ENCODE measurements at places on chromosomes 12 and 14.

DNA sequence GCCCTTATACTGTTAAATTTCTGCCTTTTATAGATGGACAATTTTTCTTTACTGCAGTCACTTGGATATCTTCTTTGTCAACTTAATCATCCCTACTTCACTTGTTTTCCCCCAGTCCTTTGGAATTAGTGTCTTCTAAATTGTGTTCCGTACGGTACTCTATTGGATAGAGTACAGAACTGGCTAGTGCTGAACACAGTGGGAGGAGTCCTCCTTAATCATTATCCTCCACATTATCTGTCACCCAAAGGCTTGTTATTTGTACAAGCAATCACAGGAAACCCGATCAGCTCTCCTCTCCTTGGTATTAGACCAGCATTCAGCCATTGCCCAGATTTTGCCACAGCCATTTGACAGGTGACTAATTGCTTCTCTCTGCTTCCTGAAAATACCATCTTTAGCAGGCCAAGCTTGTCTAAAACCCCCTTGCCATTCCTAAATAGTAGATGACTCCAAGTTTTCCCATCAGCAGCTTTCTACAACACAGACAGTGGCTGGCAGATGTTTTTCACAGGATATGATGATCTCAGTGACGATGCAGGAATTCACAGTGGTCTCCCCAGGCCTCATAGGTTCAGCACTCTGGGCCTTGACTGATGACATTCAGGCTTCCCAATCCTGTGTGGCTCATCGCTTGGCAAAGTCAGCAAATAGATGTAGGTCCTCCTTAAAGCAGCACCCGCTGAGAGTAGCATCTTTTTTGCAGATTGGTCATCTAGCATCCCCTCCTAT, 216.0 kb upstream of the RGS6 start:
- DNase-seq = no peak

- no peak for DNase-seq
Observed at GRCh38 chr14:49508124-49508523, 78.1 kb downstream of the RPS29 start.

GRCh38 chr14:92207012-92207927, 85.5 kb downstream of the CPSF2 start:
- no peak for DNase-seq

DNA sequence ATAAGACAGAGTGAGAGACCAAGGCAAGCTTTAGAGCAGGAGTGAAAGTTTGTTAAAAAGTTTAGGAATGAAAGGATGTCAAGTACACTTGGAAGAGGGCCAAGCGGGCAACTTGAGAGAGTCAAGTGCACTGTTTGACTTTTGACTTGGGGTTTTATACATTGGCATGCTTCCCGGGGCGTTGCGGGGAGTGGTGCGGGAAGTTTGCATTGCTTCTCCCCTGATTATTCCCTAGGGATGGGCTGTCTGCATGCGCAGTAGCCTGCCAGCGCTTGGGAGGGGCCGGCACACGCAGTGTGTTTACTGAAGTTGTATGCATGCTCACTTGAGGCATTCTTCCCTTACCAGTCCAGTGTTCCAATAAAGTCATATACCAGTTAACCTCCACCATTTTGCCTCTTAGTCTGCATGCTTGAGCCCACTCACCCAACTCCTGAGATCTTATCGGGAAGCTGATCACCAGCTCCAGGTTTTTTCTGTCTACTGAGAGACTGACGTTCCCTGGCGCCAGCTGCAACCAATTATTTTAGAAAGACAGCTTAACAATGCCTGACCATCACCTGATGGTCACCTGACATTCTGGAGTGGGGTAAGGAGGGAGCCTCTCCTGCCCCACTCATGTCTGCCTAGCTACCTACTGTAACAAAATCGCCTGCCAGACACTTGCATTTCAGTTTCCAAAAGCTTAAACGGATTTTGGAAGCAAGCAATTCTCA, 53.2 kb downstream of the DACT1 start:
- DNase-seq = no peak

GRCh38 chr14:85175556-85175955, 354.4 kb upstream of the FLRT2 start:
- DNase-seq = no peak

DNA sequence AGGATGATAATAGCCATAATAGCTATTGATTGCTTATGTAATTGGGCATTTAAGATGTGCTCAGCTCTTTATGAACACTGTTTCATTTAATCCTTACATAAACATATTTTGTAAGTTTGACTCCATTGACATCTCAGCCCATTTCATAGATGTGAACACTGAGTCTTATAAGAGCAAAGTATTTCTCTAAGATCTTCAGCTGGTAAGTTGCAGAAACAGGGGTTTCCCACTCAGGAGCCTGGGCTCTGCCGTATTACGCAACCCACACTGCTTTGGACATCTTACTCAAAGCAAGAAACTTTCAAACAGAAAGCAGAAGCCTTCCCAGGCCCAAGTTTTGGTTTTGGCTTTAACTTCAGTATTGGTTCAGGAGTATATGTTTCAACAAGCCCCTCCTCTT, 705.1 kb downstream of the MED13L start:
- no peak for DNase-seq

DNA sequence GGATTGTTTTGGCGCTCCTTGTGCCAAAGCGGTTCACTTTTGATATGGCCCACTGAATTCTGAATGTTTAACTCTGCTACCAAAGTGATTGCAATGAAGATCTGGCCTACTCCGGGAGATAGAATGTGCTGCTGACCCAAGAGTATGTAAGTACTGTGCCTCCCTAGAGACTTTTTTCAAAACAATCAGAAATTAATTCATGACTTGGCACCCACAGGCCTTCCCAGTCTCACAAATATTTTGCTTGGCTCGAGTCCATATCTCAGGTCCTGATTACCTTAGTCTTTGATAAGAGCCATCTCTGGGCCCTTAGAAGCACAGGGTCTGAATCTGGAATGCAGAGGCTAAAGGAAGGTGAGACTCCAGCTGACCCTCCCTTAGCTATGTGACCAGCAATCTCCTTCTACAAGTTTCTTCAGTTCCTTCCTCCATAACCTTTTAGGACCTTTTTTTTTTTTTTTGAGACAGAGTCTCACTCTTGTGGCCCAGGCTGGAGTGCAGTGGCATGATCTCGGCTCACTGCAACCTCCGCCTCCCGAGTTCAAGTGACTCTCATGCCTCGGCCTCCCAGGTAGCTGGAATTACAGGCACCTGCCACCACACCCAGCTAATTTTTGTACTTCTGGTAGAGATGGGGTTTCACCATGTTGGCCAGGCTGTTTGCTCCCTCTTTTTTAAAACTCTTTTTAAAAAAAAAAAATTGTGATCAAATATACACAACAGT, 49.5 kb upstream of the METAP2 start:
- no peak for DNase-seq

DNA sequence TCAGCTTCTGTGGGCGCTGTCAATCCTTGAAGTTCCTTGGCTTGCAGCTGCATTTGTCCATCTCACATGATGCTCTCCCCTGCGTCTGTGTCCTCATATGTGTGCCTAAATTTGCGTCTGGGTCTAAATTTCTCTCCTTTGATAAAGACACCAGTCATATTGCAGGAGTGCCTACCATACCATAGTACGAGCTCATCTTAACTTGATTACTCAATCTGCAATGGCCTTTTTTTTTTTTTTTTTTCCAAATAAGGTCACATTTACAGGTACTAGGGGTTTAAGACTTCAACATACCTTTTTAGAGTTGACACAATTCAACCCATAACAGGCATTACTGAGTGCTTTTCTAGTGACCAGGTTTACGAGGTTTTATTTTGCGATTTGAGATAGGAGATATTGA, 233.3 kb upstream of the TBX3 start:
- no peak for DNase-seq

DNA sequence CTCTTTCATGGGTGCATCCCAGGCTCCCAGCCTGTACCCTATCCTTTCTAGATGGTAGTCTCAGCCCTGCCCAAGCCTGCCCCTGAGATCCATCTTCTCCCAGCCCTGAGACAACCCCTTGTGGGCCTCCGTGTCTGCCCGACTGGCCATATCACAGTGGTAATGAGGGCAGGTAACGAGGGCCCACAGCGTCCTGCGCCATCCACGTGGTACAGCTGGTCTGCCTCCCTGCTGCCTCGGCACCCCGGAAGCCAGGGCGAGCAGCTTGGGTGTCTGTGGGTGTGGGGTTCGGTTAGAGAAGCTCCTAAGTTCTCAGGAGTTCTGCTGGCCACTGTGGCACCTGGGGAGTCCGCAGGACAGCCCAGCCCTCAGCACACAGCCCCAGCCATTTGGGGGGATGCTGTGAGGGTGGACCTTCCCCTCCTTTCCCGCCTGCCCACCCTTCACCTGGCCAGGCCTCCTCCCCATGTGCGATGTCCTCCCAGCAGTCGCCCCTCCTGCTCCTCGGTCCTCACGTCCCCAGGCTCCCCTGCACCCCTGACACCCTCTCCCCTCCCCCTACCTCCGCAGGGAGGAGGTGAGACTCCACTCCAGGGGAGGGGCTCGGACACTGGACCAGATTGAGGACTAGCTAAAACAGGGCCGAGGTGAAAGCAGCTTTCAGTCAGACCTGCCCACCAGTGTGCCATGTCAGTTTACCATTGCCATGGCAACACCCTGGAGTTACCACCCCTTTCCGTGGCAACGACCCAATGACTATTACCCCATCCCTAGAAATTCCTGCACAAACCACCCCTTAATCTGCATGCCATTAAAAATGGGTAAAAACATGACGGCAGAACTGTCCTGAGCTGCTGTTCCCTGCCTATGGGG, 69.0 kb downstream of the KIF26A start:
- no peak for DNase-seq

DNA sequence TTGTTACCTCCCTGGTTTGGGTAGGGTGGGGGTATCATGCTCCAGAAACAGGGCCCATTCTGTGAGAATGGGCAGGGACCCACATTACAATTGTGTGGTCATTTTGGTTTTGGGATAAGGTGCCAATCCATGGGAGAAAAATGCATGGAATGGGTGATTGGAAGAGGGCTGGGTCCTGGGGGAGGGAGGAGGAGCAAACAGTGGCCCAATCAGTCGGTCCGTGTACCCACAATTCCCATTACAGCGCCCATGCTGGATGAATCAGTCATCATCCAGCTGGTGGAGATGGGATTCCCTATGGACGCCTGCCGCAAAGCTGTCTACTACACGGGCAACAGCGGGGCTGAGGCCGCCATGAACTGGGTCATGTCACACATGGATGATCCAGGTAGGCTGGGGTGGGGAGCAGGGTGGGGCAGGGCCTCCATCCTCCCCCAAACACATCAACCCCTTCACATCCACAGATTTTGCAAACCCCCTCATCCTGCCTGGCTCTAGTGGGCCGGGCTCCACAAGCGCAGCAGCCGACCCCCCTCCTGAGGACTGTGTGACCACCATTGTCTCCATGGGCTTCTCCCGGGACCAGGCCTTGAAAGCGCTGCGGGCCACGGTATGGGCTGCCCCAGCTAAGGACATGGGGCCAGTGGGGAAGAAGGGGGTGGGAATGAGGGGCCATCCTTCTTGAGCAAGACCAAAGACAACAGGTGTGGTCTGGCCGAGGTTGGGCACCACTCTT, 3.6 kb upstream of the TPI1 start:
- DNase-seq = no peak

DNA sequence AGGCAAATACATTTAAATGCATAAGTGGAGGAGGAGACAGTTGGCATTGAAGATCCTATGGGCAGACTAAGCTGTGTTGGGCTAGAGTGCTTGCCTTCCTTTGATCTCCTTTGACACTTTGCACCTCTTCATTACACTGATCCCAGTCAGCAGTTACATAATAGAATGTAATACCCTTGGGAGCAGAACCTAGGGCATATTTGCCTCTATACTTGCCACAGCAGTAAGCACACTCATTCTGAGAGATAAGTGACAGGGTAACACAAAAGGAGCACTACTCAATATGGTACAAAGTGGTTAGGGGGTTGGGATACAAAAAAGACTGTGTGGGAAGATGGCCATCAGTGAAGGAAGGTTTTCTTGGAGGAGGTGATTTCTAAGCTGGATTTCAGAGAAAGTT, 9.0 kb downstream of the MARS1 start:
- no peak for DNase-seq

GRCh38 chr12:10097521-10097920, 1.3 kb downstream of the CLEC1A start:
- DNase-seq = no peak

- DNase-seq = no peak
Observed at GRCh38 chr14:72545411-72546311, 348.2 kb downstream of the DPF3 start.

DNA sequence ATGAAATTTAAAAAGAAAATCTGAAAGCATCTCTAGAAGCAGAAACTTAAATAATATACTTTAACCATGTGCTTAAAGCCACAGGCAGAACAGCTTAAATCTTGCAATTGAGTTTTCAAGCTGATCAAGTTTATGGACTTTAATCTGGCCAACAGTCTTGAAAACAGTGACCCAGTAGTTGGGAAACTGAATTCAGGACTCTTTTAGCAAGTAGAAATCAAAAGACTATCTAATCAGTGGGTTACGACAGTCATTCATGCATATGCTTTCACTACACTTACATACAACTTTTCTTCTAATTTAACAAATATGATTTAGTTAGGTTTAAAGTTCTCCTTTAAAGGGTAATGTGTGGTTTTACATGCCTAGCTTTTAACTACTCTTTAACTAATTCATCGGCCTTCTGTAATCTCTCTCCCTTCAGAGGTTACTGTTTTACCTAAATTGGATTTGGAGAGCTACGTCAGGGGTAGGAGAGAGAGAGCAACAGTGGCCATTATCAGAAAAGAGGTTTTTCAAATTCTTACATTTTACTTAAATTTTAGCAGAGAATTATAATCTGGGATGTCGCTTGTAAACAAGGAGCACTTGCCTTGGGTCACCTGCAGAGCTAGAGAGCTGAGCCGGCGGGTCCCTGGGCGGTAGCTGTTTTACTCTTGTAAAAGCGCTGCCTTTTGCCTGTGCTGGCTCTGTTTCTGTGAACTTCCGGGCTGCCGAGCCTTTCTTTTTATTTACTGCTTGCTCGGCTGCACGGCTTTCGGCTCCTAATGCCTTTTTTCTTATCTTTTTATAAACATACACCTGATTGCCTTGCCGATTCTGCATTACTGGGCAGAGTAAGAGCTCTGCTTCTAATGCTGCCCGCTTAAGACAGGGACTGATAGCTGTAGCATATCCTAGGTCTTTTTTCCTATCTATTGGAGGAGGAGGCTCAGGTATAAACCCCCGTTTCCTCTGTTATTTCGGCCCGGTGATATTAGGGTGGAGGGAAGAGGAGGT, 17.4 kb upstream of the LYZ start:
- no peak for DNase-seq

- no peak for DNase-seq
Observed at GRCh38 chr12:26730481-26731350, 102.3 kb downstream of the ITPR2 start.

- DNase-seq = peak; percentile 56
Observed at GRCh38 chr14:76133103-76133502, 18.6 kb upstream of the GPATCH2L start.

DNA sequence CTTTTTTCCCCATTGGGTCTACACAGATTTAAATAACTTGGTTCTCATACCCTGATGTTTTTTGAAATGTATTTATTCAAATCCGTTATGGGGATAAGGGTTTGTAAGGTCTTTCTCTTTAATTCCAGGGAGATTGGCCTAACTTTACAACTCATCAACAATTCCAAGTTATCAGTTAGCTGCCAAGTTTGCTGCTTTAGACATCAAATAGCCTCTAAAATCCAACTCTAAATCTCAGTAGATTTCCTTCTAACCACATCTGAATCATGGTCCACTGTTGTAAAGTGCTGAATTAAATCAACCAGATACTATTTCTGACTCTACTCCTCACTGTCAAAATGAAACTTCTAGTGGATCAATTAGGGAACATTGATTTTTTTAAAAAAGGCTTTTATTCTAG, 364.1 kb upstream of the E2F7 start:
- no peak for DNase-seq

Measured in HuH-7 (cell line).